ENCODE measurements at places on chromosomes 4 and X. TPM values are rescaled to one million over a fixed set of nuclear protein-coding genes. Genes with fewer than 3 reads are reported as not detected.

SRPK3 gene
- total RNA-seq: 5.8 TPM

MBNL3 gene
- total RNA-seq: 49.3 TPM

SMAD1 gene
- total RNA-seq: 32.5 TPM

DNA sequence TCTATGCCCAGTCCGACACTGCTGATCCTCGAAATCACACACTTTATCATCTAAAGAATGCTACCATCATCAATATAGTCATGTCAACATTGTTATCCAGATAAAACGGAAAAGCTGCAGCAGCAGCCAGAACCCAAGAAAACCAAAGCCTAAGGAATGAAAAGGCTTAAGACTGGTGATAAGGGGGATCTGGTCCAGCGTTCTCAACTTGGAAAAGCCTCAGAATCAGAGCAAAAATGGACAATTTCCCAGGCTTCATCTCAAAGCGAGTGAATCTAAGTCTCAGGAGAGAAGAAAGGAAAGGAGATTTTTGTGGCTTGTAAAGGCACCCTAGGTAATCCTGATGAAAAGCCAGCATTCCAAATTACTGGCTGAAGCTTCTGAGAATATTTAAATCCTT lies 8.2 kb downstream of the ZNF518B start:
- no peak for DNase-seq

- DNase-seq: no peak
Measured at GRCh38 chr4:535181-535923, 36.3 kb downstream of the PIGG start.

GRCh38 chr4:33193109-33193508 lies 2472.9 kb downstream of the PCDH7 start:
- no peak for DNase-seq

DNA sequence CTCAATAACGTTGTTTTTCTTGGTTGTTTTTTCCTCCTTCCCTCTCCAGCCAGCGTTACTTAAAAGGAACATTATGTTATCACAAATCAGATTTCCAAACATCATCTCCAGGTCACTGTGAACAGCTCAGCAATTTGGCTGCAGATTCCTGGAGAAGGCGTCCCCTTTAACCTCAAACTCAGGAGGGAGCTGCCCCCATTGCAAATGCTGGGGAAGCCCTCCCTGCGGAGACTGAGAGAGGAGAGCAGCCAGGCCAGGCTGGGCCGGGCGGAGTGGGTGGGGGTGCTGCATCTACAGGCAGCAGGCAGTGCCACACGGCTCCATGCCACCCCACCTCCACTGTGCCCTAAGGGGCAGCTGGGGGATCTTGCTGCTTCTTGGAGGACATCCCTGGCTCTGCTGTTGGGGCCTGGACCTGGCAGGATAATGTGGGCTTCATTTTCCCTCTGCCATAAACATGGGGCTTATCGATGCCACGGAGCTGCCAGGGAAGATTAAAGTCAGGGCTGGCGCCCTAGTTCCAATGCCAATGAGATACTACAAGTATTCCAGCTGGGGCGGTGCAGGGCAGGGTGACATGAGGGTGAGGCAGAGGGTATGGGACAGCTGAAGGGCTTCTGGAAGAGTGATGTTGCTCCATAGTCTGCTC lies 148.8 kb downstream of the PJA1 start:
- DNase-seq: peak; percentile 9

GRCh38 chrX:154542723-154543424 lies 3.8 kb downstream of the G6PD start:
- DNase-seq: no peak

DNA sequence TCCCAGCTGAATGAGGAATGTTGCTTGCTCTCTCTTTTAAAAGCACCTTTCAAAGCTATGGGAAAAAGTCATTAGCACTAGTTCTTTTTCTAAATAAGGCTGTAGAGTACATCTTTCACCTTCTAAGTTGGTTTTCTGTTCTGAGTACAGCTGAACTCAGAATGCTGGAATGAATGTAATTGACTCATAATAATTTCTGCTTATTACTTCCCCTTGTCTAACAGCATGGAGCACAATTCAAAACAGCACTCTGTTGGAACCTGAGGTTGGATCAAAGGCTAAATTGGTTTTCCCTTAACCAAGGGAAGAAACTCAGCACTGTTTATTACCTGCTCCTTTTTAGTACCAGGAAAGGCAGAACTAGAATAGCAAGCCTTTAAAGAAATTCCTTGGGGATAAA lies 33.5 kb upstream of the CYP2U1 start:
- DNase-seq: no peak

DNA sequence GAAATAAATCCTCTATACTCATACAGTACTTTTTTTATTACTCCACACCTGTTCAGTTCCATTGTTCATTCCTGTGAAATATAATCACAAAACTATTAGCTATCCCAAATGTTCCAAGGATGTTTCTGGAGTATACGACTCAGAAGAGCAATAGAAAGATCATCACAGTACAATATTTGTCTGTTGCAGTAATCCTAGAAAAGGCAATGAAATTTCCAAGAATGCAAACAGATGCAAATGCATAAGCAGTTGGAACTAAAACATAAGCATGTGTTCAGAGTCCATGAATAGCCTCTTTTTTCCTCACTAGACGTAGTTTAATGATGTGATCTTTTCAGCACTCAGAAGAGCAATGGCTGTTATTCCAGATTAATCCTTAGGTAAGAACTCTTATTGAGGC lies 55.2 kb downstream of the RTL3 start:
- DNase-seq: no peak

CXorf49 gene
- total RNA-seq: not detected

MAGED4 gene
- total RNA-seq: 48.7 TPM

- DNase-seq: no peak
Measured at GRCh38 chr4:71221510-71222466, 117.0 kb upstream of the SLC4A4 start.

GRCh38 chr4:128649575-128650205 lies 159.8 kb upstream of the JADE1 start:
- peak; percentile 47 for DNase-seq

CCNA2 gene
- 2.9 TPM for total RNA-seq

DNA sequence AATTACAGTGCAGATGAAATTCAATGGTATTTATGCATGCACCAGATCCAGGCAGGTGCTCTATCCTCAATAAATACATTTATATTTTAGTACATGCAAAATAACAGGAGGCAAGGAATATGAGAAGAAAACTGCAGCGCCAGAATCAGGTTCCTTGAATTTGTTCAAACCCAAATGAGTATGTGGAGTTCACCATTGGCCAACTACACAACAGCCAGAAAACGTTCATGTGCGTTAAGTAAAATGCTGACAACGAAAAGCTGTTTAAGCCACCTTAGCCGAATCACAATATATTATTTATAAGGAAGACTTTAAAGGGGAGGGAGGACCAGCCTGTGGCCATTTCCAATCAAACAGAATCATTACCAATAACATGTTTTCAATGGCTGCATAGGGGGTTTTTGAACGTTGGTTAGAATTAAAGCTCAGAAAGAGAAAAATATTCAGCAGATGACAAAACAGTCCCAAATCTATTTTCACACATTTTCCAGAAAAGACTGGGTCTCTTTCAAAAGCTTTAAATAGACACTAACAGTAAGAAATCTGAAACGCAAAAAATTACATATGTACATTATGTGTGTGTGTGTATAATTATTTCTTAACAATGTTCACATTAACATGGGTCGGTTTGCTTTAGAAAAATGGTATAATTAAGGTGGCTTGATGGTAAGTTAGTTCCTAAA lies 171.9 kb downstream of the LDB2 start:
- DNase-seq: no peak

- no peak for DNase-seq
Measured at GRCh38 chr4:20532871-20533870, 167.1 kb upstream of the PACRGL start.

- DNase-seq: no peak
Measured at GRCh38 chr4:153387981-153388380, 43.5 kb downstream of the MND1 start.

DNA sequence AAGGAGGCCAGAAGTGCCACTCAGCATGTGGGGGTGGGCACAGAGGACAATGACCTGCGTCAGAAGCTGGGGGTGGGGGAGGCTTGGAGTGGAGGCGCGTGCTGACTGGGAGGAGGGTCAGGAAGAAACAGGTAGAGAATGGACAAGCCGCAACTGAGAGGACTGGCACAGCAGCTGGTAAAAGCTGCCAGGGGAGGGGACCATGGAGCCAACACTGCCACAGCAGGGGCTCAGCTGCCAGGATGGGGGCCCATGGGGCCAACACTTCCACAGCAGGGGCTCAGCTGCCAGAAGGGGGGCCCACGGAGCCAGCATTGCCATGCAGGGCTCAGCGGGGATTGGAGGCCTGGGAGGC lies 19.1 kb downstream of the RNF212 start:
- DNase-seq: no peak

ZNF141 gene
- total RNA-seq: 18.8 TPM

GRCh38 chr4:56741595-56741994 lies 60.5 kb upstream of the HOPX start:
- no peak for DNase-seq

- no peak for DNase-seq
Measured at GRCh38 chr4:38320833-38321232, 343.2 kb upstream of the KLF3 start.

DNA sequence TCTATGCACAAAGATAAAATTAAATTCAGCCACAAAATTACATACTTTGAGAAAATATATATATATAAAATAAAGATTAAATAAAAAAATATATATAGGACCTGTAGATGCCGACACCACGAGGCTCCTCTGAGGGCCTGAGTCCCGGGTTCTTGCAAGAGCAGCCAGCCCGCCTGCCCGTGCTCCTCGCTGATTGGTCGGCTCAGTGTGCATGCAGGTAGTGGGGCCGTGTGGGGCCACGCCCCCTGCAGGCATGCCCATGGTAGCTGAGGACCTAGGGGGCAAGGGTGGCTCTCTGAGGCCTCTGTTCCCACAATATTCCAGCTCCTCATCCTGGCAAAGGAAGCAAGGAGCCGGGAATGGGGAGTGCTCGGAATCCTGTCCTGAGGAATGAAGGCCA lies 80.5 kb upstream of the AMELX start:
- no peak for DNase-seq

DNA sequence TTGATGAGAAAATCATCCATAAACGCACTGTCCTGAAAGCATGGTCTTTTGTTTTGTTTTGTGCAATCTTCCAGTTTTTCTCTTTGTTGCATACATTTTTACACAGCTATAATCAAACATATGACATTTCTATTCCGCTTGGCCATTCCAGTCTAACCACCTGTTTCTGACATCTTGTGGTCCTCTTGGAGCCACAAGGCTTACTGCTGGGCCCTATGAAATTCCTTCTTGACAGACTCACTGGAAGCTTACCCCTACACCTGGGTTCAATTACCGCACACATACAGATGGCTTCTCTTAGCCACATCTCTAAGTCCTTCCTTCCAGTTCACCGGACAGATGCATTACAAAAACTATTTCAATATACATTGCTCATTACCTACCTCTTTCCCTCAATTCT lies 72.4 kb downstream of the PAPSS1 start:
- DNase-seq: no peak

DNA sequence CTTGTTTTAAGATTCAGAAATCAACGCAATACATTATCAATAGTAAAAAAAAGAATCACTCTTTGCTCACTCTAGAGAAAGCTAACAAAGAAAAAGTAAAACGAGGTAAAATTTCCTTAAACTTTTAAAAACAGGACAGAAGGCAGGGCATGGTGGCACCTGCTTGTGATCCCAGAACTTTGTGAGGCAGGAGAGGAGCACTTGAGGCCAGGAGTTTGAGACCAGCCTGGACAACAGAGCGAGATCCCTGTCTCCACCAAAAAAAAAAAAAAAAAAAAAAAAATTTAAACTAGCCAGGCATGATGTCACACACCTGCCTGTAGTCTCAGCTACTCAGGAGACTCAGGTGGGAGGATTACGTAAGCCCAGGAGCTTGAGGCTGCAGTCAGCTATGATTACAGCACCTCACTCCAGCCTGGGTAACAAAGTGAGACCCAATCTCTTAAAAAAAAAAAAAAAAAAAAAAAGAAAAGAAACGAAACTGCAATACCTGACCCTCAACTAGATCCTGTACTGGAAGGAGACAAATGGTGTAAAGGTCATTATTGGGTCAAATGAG lies 3.5 kb downstream of the CCNI start:
- DNase-seq: no peak

DNA sequence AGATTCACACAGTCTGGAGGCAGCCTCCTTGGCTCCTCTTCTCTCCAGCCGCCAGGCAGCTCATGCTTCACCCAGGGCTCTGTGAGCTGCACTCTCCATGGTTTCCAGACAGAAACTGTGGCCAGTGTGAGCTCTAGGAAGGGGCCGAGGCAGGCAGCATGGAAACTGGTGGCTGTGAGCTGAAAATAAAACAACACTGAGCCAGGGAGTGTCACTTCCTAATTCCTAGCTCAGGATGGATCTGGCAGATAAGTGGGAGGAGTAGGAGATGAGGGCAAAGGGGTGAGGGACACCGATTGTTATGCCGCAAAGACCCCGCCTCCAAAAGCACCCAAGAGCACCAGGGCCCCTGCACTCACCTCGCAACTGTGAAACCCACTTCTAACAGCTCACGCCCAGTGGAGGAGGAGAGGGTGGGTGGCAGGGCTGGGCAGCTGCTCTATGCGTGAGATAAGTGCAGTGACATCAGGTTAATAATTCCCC lies 69.8 kb downstream of the FHDC1 start:
- no peak for DNase-seq

- peak; percentile 37 for DNase-seq
Measured at GRCh38 chr4:1720163-1720983, 750 bp downstream of the TMEM129 start.

DNA sequence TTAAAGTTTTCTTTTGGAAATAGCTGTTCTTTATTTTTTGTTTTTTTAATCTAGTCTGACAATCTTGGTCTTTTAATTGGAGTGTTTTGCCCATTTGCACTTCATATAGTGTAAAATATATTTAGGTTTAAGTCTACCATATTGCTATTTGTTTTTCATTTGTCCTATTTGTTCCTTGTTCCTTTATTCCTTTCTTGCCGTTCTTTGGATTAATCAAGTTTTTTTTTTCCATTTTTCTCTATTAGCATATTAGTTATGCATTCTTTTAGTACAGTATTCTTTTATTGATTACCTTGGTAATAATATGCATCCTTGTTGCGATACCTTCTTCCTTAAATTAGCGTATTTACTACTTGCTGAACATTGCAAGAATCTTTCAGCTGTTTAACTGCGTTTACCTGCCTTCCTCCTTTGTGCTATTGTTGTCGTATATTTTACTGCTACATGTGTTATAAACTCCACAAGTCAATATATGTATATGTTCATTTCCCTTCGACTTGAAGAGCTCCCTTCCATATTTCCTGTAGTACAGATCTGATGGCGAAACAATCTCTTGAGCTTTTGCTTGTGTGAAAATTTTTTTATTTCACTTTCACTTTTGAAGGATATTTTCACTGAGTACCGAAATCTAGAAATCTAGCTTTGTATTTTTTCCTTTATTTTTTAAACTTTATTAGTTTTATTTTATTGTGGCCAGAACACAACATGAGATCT lies 23.9 kb upstream of the RNF212 start:
- no peak for DNase-seq

GRCh38 chr4:60209588-60209987 lies 990.5 kb upstream of the ADGRL3 start:
- no peak for DNase-seq

DNA sequence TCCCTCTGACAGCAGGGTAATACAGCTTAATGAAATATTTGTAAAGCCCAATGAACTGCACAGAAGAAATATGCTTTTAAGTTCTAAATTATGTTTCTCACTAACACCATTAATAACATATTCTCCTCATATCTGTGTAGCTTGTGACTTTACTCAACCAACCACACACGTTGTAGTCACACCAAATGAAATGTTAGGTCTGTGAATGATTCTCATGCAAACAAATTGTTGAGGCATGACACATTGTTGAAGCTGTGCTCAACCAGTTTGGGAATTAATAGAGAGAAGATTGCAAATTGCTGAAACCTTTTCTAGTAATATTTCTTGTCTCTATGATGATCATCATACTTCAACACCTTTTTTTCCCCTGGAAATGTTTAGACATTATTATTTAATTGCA lies 645.9 kb downstream of the PCDH7 start:
- DNase-seq: no peak
